ENCODE measurements at places on chromosomes 3 and 15.

DNA sequence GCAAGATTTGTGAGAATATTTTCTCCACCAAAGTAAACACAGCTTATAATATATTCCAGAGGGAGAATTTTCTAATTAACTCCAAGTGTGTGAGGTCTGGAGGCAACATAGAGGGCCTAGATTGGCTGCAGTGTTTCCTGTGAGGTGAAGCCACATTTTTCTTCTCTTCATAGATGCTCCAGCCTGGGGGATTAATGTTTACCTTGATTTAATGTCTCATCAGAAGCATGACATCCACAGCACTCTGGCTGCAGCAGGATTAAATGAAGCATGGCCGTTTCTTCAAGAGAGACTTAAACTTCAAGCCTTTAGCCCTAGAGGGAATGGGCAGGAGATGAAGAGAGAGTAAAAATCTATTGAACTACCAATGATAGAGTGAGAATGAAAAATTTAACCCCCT, 137.9 kb upstream of the ZBTB20 start:
- DNase-seq = no peak

- no peak for DNase-seq
These were observed 28.8 kb downstream of the LRRFIP2 start for GRCh38 chr3:37145611-37146010.

DNA sequence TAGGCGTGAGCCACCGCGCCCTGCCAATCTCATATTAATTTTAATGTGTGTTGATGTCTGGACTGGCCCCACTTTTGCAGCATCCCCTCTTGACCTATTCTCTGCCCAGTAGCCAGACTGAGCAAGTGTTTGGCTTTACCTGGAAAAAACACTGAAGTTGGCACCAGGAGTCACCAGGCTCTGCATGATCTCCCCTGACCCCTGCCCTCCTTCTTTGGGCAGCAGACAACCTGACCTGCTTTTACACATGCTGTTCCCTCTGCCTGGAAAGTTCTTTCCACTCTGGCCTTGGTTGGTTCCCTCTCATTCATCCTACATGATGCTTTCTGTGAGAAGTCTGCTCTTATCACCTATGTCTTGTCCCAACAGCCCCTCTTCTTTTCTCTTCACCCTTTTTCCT, 67.9 kb upstream of the SLC2A2 start:
- no peak for DNase-seq

- DNase-seq = peak; percentile 29
These were observed 87.3 kb downstream of the TFG start for GRCh38 chr3:100796556-100796955.

GRCh38 chr15:90571063-90571541, 41.4 kb downstream of the CRTC3 start:
- peak; percentile 32 for DNase-seq

DNA sequence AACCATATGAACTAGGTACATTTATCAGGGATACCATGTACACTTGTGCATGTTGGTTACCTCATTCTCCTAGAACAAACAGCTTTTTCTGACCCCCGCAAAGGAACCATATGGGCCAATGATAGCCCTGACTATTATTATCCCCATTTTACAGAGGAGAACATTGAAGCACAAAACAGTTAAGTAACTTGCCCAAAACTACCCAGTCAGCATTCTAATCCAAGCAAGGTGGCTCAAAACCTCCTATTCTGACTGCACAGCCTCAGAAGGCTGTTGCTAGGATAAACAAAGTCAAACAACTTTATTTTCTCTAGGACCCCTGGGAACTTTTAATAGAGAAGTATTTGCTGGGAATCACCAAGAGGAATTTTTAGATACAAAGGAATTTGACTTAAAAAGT, 36.7 kb downstream of the CFAP44 start:
- DNase-seq = no peak

- no peak for DNase-seq
These were observed 211.2 kb upstream of the EIF1B start for GRCh38 chr3:40098261-40098759.

Measured in fibroblast of villous mesenchyme (primary cell).